ENCODE measurements at places on chromosomes 2 and 18.

DNA sequence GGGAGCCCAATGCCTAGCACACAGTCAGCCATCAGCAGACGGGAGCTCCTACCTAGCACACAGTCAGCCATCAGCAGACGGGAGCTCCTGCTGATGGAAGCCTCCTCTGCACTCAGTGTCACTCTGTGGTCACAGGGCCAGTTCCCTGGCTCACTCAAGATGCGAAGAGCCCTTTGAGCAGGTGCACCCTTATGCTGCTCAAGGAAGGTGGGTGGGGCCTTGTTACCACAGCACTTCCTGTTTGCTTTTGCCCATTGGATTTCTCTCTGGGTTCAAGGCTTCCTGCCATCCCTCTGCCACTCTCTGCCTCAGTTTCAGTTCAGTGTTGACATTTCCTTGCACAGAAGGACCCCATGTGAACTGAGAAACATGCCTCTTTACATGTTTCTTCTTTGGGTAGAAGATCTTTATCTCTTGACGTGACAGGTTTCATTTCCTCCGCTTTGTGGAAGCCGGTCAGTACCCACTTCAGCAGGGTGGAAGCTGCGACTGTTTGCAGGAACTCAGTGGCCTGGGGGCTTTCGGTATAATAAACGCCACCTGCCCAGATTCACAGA, 11.6 kb downstream of the TRIB2 start:
- no peak for DNase-seq

DNA sequence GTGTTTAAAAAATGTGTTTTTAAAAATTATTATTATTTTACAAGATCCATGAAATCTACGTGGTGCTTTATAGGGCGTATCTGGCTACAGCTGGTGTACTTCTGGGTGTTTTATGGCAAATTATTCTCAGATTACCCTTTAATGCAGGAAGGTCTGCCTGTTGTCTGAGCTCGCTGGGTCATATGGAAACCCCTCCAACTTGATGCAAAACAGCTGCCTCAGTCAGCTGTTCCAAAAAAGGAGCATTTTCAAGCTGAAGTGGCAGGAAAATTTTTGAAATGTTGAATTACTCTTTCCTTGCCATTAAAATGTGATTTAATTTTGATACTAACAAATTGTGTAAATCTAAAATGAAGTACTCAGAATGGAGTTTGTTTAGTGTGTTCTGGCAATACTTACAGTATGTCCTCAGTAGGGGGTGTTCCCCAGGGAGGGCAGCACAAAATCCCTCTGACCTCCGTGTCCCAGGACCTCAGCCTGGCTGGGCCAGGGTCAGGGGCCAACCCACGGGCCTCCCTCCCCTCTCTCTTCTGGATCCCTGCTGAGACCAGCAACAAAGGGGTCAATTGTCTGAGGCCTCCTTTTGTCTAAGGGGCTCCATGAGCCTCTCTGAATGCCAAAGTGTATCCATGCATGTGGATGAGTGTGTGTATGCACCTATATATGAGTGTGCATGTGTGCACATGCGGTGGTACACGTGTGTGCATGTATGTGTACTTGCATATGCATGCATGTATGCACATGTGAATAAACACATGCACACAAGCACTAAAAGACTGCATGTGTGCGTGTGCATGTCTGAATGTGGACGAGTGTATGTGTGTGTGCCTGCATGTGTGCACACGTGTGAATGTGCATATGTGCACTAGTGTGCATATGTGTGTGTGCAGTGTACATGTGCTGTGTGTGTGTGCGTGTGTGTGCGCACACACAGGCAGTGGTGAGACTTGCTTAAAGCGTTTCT, 105.4 kb downstream of the ACOXL start:
- DNase-seq: no peak

DNA sequence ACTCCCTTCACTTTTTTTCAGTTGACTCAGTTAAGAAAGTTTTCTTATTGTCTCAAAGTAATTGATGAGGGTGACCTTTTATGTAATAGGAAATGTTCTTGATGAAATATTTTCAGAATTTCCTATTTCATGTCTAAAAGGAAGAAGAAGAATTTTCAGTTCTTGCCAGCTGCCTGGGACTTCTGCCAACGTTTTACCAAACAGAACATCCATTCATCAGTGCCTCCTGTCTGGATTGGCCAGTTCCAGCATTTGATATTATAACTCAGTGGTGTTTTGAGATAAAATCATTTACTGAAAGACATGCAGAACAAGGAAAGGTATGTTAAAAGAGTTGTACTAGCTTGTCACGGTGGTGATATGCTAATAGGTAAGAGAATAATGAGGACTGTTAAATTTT, 104.7 kb upstream of the MYO3B start:
- peak; percentile 43 for DNase-seq

- DNase-seq: no peak
These were observed 178.6 kb downstream of the MGAT5 start for GRCh38 chr2:134432435-134432883.

DNA sequence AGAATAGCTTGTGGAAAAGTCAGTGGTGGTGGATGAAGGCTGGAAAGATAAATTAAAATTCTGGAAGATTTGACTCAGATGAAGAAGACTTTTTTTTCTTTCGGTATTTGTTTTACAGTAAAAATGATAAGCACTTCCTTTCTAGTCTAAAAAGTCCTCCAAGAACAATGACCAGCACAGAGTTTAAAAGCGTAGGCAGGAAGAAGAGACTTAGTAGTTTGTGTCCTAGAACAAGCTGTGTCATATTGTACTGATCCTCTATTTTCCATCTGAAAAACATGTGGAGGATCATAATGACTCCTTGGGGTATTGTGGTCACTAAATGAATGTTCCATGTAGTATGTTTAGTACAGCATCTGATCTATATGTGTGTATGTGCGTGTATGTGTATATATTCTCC, 132.4 kb upstream of the FSHR start:
- DNase-seq: no peak

DNA sequence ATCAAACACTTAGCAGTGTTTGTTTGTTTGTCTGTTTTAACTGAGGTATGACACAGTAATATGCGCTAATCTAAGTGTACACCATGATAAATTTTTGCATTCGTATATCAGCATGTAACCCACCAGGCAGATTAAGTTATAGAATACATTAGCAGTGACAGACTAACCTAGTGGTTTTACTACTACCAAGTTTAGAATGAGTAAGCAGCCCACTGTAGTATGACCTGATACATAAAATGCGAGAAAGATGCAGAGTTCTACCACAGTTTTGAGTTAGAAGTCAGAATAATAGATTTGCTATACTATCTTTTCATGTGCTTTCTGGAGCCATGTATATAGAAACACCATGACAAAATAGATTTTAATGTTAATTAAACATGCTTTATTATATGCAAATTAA, 19.1 kb upstream of the MAP4K4 start:
- no peak for DNase-seq

DNA sequence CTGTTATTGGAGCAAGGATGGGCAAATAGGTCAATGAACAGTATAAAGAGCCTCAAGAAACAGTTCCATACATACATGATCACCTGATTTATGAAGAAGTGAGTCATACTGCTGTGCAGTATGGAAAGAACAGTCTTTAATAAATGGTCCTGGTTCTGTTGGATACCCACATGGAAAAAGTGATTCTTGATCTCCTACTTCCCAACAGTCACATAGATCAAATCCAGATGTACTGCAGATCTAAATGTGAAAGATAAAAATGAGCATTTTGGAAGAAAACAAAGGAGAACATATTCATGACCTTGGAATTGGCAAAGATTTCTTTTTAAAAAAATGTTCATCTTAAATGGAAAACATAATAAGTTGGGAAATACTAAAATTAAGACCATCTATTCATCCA, 75.8 kb downstream of the CCDC148 start:
- no peak for DNase-seq

- DNase-seq: no peak
These were observed 4.0 kb downstream of the EMX1 start for GRCh38 chr2:72921088-72921851.

GRCh38 chr2:234788381-234788780, 163.4 kb upstream of the SH3BP4 start:
- no peak for DNase-seq

- DNase-seq: no peak
These were observed 433.7 kb upstream of the MYT1L start for GRCh38 chr2:2764739-2765138.

DNA sequence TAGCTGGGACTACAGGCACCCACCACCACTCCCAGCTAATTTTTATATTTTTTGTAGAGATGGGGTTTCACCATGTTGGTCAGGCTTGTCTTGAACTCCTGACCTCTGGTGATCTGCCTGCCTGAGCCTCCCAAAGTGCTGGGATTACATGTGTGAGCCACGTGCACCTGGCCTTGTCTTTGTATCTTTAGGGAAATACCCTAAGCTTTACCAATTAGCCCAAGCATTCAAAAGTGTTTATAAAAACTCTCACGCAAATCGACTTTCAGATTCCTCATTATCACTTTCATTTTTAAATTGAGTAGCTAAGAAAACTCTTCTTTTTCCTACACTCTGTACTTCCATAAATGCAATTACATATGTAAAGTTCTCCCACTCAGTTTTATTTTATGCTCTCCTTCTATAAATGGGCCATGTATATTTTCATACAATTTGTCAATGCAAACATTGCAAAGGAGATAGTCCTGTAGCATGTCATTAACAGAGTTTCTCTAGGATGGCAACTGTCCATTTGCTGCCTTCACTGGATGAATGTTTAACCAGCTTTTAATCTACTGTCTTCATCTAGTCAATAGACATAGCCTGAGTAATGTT, 326.2 kb upstream of the LRATD1 start:
- DNase-seq: no peak

DNA sequence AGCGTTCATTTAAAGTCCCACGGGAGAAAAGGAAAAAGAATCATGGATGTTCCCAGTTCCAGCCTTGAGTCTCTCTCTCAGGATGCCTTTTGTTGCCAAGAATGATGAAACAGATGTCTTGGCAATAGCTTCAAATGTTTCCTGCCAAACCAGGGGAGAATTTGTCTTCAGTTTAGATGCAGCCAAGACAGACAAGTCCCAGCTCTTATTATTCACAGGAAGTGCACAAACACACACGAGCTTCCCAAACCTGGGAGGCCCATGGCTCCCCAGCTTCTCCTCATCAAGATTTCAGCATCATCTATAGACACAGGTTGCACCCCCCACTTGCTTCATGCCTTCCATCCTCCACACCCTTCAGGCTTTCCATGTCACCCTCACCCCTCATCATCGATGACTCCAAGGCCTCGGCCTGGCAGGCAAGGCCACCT, 45.9 kb downstream of the HS1BP3 start:
- DNase-seq: peak; percentile 85

GRCh38 chr2:171365232-171365631, 68.6 kb downstream of the METTL8 start:
- DNase-seq: no peak

DNA sequence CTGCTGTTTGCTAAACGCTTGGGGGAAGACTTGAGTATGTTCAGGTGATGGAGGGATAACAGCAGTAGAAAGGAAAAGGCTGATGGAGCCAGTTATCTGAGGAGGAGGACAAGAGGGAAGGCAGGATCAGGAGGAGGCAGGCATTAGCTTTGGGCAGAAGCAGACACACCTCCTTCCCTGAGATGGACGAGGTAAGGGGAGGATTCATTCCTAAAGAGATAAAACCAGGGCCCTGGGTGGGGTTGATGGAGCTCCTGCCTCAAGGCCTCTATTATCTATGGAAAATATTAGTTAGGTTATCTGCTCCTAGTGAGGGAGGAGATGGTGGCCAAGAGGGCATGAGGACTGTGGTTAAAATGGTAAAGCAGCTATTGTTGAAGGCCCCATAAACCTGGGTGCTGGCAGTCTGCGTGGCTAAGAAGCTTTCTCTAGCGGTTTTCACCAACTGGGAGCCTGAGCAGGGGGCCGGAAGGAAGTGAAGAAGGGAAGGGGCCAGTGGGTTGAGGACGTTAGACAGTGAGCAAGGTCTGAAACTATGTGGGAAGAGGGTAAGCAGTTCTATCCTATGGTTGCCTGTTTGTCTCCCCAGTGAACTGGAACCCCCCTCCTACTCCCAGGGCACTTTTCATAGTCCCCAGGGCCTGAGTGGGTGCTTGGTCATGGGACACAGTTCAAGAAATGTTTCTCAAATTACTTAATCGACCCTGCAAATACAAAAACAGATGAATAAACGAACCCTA, 56.6 kb upstream of the HK2 start:
- no peak for DNase-seq

DNA sequence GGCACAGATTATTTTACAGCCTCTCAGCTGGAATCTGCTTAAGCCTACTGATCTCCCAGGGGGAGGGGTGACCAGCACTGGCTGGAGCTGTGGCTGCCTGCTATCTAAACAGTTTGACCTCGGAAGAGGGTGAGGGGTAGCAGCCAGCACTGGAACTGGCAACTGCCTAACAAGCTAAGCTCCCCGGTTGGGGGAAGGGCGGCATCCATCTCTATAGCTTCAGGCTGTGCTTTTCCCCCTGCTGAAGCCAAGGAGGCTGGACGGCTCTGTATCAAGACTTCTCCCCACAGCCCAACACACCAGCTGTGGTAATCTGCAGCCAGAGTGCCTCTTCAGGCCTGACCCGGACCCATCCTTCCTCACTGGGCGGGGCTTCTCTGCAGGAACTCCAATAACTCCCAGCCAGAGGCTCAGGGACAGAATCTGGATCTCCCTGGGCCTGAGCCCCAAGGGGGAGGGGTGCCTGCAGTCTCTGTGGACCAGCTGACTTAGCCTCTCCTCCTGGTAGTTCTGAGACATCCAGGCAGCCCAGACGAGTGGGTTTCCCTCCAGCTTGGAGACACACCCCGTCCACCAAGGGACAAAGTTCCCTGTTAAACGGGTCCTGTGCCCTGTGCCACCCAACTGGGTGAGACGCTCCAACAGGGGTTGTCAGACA, 560.2 kb downstream of the LRP1B start:
- no peak for DNase-seq

- DNase-seq: no peak
These were observed 44.1 kb downstream of the TMEM163 start for GRCh38 chr2:134674687-134675086.

DNA sequence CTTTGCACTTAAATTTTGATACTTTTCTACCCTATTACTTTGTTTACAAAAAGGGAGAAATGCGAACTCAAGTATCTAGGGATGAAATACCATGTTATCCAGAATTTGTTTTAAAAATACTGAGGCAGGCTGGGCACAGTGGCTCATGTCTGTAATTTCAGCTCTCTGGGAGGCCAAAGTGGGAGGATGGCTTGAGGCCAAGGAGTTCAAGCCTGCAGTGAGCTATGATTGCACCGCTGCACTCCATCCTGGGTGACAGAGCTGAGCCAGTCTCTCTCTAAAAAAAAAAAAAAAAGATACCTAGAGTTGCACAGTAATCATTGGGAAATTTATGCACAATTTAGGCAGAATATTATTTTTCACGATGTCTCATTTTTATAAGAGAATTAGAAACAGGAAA, 12.4 kb upstream of the VAPA start:
- no peak for DNase-seq

GRCh38 chr2:9255416-9255815, 48.8 kb downstream of the ASAP2 start:
- DNase-seq: no peak

- DNase-seq: no peak
These were observed 275.1 kb downstream of the AGPS start for GRCh38 chr2:177667626-177668025.

- no peak for DNase-seq
These were observed 8.2 kb downstream of the FBXO15 start for GRCh38 chr18:74139411-74139810.

- no peak for DNase-seq
These were observed 85.8 kb downstream of the PLA2R1 start for GRCh38 chr2:159976527-159977160.

- DNase-seq: peak; percentile 59
These were observed 152.1 kb downstream of the PXDN start for GRCh38 chr2:1591978-1592907.
